ENCODE measurements at places on chromosomes 7 and 10.

GRCh38 chr7:112103246-112103645, 103.0 kb downstream of the DOCK4 start:
- no peak for DNase-seq

- peak; percentile 3 for DNase-seq
Measured at GRCh38 chr10:48945441-48946130, 5.9 kb upstream of the LRRC18 start.

GRCh38 chr10:47206449-47207280, 93.3 kb upstream of the GDF10 start:
- DNase-seq, result no peak

DNA sequence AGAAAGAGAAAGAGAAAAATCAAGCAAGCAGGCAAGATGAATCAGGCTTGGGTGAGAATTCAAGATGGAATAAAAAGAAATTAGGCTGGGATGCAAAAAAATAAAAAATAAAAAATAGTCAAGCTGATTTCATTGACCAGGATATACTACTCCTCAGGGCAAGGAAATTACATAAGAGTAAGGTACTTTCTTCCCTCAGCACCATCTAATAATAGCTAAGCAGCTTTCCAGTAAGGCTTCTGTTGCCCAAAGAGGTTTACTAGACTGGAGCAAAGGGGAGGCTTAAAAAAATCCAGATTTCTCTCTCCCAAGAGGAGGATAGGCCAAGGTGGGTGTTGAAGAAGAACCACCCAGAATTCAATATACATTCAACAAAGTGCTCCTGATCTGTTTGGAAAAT, 93.6 kb downstream of the NEURL1 start:
- DNase-seq, result no peak

GRCh38 chr7:95993380-95993779, 221.0 kb downstream of the DYNC1I1 start:
- DNase-seq, result no peak

DNA sequence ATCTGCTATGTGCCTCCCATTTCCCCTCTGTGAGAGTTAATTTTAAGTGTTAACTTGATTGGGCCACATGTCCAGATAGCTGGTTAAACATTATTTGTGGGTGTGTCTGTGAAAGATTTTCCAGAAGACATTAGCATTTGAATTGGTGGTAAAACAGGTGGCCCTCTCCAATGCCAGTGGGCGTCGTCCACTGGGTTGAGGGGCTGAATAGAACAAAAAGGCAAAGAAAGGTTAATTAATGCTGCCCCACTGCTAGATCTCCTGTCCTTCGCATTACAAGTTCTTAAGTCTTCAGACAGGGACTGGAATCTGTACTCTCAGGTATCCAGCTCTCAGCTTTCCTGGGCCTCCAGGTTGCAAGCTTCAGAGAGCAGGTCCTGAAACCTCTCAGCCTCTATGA, 1160.9 kb upstream of the LRRN3 start:
- DNase-seq, result no peak

GRCh38 chr7:130350945-130351790, 6.6 kb downstream of the CPA5 start:
- no peak for DNase-seq

DNA sequence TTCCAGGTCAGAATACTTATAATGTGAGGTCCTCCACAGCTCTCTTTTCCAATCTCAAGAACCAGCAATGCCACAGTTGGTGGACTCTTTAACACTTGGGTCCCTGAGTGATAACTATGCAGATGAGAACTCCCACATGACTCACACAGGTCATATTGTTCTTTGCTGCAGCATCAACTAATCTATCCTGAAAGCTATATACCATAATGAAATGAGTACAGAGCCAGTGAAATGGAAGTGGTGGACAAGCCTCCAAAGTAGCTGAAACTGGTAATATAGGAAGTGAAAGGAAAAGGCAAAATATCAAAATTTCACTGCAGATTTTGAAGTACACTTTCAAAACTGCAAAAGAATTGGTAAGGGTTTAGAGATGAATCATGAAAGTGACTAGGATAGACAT, 45.6 kb downstream of the SORCS1 start:
- no peak for DNase-seq

- DNase-seq, result no peak
Measured at GRCh38 chr7:132420527-132420926, 155.7 kb downstream of the PLXNA4 start.

- no peak for DNase-seq
Measured at GRCh38 chr10:105702211-105702610, 1061.1 kb downstream of the SORCS3 start.
